NCI-H2171 treated with DMSO at 0.1 percent for 48 hours (cell line): ENCODE measurements at places on chromosomes 1 and 21.

- peak; percentile 35 for DNase-seq
Measured at GRCh38 chr1:182235952-182236650, 155.5 kb downstream of the GLUL start.

GRCh38 chr1:2523191-2523890 lies 3.1 kb downstream of the PANK4 start:
- no peak for DNase-seq

GRCh38 chr1:193927550-193927949 lies 741.1 kb upstream of the B3GALT2 start:
- DNase-seq, result no peak

GRCh38 chr1:164515231-164515630 lies 43.8 kb upstream of the PBX1 start:
- no peak for DNase-seq

- no peak for DNase-seq
Measured at GRCh38 chr21:16137106-16137505, 407.3 kb downstream of the USP25 start.
